ENCODE measurements at places on chromosomes 3 and 15.

DNA sequence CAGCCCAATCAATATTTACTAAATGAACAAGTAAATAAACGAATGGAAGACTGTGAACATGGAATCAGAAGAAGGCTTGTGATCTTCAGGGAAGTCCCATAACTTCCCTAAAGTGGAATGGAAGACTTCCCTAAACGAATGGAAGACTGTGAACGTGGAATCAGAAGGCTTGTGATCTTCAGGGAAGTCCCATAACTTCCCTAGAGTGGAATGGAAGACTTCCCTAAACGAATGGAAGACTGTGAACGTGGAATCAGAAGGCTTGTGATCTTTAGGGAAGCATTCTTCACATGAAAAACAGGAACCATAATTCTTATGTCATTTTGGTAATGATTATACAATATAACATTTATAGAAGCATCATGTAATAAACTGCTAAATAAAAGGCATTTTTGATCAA is 38.8 kb downstream of the EOGT start:
- H3K27ac ChIP-seq: no peak overlapping the region
- no peaks in the 10 kb centered on the region for H3K4me1 ChIP-seq
- H3K27me3 ChIP-seq: peaks cover 2% of the 10 kb centered on the region
- H3K36me3 ChIP-seq: no peaks in the 10 kb centered on the region
- DNase-seq: no peak

- no peak overlapping the region for H3K4me3 ChIP-seq
- H3K36me3 ChIP-seq: no peaks in the 10 kb centered on the region
- H3K27me3 ChIP-seq: no peaks in the 10 kb centered on the region
- H3K4me1 ChIP-seq: no peaks in the 10 kb centered on the region
- no peak overlapping the region for H3K27ac ChIP-seq
Measured at GRCh38 chr3:47121409-47121808, 42.5 kb downstream of the SETD2 start.

- no peak overlapping the region for H3K27ac ChIP-seq
- no peak overlapping the region for H3K4me3 ChIP-seq
- no peaks in the 10 kb centered on the region for H3K36me3 ChIP-seq
- peaks cover 23% of the 10 kb centered on the region for H3K4me1 ChIP-seq
- no peaks in the 10 kb centered on the region for H3K27me3 ChIP-seq
- DNase-seq: no peak
Measured at GRCh38 chr3:197293605-197294237, 4.7 kb downstream of the DLG1 start.

DNA sequence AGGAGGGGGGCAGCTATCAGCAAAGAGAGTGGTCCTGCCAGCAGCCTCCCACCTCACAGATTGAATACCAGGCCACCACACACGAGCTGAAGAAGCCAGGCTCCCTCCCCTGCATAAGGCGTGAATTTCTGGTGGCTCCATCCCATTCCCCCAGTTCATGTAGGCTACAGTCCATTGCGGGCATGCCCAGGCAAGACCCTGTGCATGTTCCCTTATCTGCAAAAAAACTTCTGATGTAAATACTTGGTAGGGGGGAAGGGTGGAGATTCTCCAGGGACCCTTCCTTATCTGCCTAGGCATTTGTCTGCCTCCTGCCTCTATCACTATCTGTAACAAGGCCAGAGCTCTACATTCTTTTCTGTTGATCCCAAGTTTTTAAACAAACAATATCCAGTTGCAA is 27.6 kb upstream of the UBP1 start:
- peak overlapping the region; percentile 46 for H3K27ac ChIP-seq
- no peaks in the 10 kb centered on the region for H3K36me3 ChIP-seq
- no peaks in the 10 kb centered on the region for H3K27me3 ChIP-seq
- H3K4me3 ChIP-seq: no peak overlapping the region

- H3K27ac ChIP-seq: no peak overlapping the region
- H3K4me3 ChIP-seq: no peak overlapping the region
- no peaks in the 10 kb centered on the region for H3K36me3 ChIP-seq
- DNase-seq: no peak
- no peaks in the 10 kb centered on the region for H3K27me3 ChIP-seq
Measured at GRCh38 chr3:86958534-86958933, 32.4 kb downstream of the VGLL3 start.

GRCh38 chr3:13792051-13792490 is 87.8 kb downstream of the WNT7A start:
- no peak overlapping the region for H3K27ac ChIP-seq
- no peaks in the 10 kb centered on the region for H3K36me3 ChIP-seq
- H3K27me3 ChIP-seq: peaks cover 3% of the 10 kb centered on the region
- DNase-seq: no peak

DNA sequence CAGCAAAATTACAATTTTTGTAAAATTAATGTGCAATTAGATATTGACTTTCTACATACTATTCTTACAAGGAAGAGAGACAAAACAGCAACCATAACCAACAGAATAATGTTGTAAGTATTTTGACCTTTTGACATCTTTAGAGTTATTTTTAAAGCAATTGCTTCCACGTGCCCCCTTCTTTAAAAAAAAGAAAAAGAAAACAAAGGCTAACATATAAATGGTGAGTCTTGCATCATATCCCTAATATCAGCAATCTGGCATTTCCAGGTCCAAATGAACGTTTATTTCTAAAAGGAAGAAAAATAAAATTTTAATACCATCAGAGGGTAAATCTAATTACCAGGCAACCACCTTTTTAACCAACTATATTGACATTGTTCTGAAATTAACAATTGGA is 19.3 kb upstream of the STRIT1 start:
- H3K27ac ChIP-seq: peak overlapping the region; percentile 23
- no peaks in the 10 kb centered on the region for H3K36me3 ChIP-seq
- no peaks in the 10 kb centered on the region for H3K27me3 ChIP-seq
- no peak overlapping the region for H3K4me3 ChIP-seq
- no peaks in the 10 kb centered on the region for H3K4me1 ChIP-seq

GRCh38 chr3:71360180-71360579 is 223.3 kb downstream of the FOXP1 start:
- no peak overlapping the region for H3K4me3 ChIP-seq
- H3K27ac ChIP-seq: peak overlapping the region; percentile 19
- no peak for DNase-seq

- H3K27ac ChIP-seq: peak overlapping the region; percentile 56
- H3K27me3 ChIP-seq: no peaks in the 10 kb centered on the region
- peak overlapping the region; percentile 75 for H3K4me3 ChIP-seq
- H3K36me3 ChIP-seq: no peaks in the 10 kb centered on the region
- H3K4me1 ChIP-seq: no peaks in the 10 kb centered on the region
- DNase-seq: peak; percentile 11
Measured at GRCh38 chr3:170907637-170908234, 701 bp downstream of the EIF5A2 start.

GRCh38 chr3:197394464-197395321 is 96.3 kb upstream of the DLG1 start:
- no peaks in the 10 kb centered on the region for H3K27me3 ChIP-seq
- no peak overlapping the region for H3K4me3 ChIP-seq
- H3K4me1 ChIP-seq: no peaks in the 10 kb centered on the region
- DNase-seq: peak; percentile 54
- H3K36me3 ChIP-seq: no peaks in the 10 kb centered on the region

DNA sequence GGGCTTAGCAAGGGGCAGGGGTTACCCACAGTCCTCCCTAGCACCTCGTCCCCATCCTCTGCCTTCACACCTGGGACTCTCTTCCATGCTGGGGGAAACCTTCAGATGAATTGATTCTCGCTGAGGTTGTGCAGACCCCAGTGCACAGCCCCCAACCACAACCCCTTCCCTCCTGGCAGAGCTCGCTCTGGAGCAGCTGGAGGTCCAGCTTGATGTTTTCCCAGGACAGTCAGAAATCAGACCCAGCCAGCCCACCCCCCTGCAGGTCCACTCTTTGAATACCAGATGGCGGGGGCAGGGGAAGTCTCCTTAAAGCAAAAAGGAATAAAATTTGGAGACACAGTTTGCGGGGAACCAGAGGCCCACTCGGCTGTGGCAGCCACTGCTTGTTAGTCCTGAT is 234.4 kb downstream of the XXYLT1 start:
- H3K4me3 ChIP-seq: no peak overlapping the region
- no peak for DNase-seq
- no peaks in the 10 kb centered on the region for H3K27me3 ChIP-seq
- H3K36me3 ChIP-seq: no peaks in the 10 kb centered on the region
- no peak overlapping the region for H3K27ac ChIP-seq

DNA sequence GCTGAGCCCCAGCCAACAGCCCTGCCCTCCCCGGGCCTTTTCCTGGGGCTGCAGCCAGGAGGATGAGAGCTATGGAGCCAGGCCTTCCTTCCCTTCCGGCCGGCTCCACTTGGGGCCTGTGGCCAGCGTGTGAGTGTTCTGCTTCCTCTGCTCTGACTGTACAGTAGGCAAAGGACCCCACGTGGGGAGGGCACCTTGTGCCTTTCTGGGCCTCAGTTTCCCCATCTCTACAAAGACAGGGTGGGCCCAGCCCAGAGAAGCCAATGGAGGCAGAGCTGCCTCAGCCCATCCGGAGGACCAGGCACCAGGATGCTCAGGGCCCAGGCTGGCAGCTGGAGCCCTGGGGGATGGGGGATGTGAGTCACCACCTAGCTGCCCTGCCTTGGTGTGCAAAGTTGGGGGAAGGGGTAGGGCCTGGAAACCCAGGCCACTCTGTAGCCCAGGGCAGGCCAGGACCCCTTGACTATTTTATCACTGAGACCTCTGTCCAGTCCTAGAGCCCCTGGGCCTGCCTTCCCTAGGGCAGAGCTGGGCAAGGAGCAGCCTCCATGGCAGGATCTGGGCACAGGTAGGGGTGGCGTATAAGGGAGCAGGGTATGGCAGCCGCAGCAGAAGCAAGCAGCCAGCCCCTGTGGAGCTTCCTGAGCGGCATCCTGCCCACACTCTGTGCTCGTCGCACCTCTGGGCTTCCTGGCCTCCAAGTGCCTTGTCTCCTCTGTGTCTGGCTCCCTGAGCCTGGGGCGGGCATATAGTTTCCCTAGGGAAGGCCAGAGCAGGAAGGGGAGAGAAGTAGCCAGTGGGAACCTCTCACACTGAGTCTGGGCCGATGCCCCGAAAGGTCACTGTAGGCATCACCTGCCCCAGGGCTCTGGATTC is 1.8 kb downstream of the PSTPIP1 start:
- no peaks in the 10 kb centered on the region for H3K27me3 ChIP-seq
- no peaks in the 10 kb centered on the region for H3K4me1 ChIP-seq
- no peaks in the 10 kb centered on the region for H3K36me3 ChIP-seq
- no peak for DNase-seq

DNA sequence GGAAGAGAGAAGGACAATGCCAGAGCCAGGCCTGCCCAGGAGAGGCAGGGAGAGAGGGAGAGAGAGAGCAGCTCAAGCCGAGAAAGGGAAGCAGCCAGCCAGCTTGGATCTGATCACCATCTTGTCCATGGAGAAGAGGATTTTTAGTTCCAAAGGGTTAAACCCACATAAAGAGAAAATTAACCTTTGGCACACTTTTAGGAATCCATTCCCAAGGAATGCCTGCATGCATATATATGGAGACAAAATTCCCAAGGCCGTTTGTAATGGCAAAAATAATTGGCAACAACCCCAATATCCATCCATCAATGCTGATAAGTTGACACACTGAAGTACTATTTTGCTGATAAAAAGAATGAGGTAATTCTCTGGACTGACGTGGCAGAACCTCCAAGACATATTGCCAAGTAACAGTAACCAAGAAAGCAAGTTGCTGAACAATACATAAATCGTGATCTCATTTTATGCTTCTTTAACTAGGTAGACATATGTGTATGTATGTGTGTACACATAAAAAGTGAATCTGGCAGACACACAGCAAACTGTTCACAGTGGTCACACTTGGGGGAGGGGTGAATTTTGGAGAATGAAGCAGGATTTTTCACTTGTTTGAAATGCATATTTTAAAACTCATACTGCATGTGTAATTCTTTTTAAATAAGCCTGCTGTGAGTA is 7.5 kb upstream of the STRA6 start:
- no peak overlapping the region for H3K4me3 ChIP-seq
- H3K4me1 ChIP-seq: peaks cover 23% of the 10 kb centered on the region
- H3K27me3 ChIP-seq: no peaks in the 10 kb centered on the region

DNA sequence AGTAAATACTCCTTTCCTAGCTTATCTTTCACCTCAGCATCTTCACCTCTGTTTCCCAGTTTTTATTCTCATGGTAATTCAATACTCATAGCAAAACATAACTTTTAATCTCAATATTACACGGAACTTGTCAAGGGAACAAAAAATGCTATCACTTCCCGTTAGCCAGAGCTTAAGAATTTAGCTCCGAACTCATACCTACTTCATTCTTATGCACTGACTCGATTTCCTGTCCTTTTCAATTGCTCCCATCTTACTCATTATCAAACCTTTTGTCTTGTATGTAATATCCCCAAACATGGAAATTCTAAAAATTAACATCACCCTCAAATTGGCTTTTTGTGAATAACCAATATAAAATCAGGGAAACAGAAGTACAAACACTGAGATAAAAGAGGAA is 28.2 kb downstream of the MYEF2 start:
- no peak overlapping the region for H3K4me3 ChIP-seq
- H3K36me3 ChIP-seq: no peaks in the 10 kb centered on the region
- H3K4me1 ChIP-seq: no peaks in the 10 kb centered on the region
- no peak overlapping the region for H3K27ac ChIP-seq
- H3K27me3 ChIP-seq: no peaks in the 10 kb centered on the region
- DNase-seq: no peak

GRCh38 chr15:66481107-66481856 is 16.3 kb downstream of the SNAPC5 start:
- H3K4me1 ChIP-seq: no peaks in the 10 kb centered on the region
- no peaks in the 10 kb centered on the region for H3K27me3 ChIP-seq
- H3K27ac ChIP-seq: no peak overlapping the region

GRCh38 chr3:30273304-30274072 is 332.9 kb upstream of the TGFBR2 start:
- no peaks in the 10 kb centered on the region for H3K27me3 ChIP-seq
- H3K36me3 ChIP-seq: no peaks in the 10 kb centered on the region
- no peak for DNase-seq

GRCh38 chr3:10547413-10547812 is 42.0 kb upstream of the ATP2B2 start:
- no peak overlapping the region for H3K27ac ChIP-seq
- H3K4me1 ChIP-seq: no peaks in the 10 kb centered on the region
- no peak overlapping the region for H3K4me3 ChIP-seq

DNA sequence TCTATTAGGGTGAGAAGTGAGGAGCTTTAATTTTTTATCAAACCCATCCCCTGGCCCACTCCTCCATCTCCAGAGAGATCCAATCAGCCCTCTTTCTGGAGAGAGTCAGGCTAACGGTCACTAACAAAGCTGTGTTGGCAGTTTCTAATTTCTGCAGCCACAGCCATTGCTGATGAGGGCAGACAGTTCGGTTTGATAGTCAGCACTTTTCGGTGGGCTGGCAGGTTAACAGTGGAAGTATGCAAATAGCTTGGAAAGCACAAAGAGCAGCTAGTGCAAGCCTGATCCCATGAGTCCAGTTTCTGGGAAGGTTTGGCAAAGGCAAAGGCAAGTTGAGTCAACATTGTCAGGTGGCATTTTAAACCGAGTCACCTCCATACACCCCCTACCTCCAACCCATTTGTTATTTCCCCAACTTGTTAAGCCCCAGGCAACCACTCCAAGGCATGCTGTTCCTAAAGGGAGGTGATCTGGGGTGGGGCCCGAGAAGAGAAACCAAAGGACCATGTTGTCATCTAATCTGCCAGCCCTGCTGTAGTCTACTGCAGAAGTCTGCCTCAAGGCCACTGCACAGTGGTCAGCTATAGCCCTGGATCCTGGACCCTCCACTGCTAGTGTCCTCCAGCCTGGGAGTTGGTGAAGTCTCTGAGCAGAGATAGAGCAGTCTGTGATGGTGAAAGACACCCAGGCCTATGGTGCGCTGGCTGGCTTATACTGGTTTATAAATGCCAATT is 1.7 kb downstream of the CCR1 start:
- H3K4me3 ChIP-seq: no peak overlapping the region
- no peak for DNase-seq
- H3K27me3 ChIP-seq: no peaks in the 10 kb centered on the region

Data from hepatocyte (in vitro differentiated cells).